ENCODE measurements at places on chromosomes 5 and 9.
A peak's percentile ranks its signal among the peaks of the same experiment; 100 is the strongest.

- no peak for DNase-seq
These were observed 7.7 kb downstream of the LHFPL2 start for GRCh38 chr5:78640662-78641474.

- DNase-seq, result no peak
These were observed 7.6 kb downstream of the PCYOX1L start for GRCh38 chr5:149365418-149365817.

DNA sequence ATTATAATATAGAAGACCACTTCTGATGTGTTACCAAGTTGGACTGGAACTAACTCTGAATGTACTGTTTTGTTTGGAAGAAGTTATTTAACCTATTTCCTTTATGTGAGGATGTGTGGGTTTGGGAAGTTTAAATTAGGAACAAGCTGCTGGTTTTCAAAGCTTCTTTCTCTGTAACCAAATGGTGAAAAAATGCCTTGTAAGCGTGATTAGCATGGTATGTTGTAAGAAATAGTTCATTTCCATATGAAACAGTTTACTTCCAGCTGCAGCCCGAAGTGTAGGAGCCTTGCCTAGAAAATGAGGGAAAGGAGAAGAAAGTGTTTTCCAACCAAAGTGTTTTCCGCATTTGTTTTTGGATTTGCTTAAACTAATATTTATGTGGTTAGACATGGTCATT lies 36.0 kb downstream of the TTC1 start:
- no peak for DNase-seq

DNA sequence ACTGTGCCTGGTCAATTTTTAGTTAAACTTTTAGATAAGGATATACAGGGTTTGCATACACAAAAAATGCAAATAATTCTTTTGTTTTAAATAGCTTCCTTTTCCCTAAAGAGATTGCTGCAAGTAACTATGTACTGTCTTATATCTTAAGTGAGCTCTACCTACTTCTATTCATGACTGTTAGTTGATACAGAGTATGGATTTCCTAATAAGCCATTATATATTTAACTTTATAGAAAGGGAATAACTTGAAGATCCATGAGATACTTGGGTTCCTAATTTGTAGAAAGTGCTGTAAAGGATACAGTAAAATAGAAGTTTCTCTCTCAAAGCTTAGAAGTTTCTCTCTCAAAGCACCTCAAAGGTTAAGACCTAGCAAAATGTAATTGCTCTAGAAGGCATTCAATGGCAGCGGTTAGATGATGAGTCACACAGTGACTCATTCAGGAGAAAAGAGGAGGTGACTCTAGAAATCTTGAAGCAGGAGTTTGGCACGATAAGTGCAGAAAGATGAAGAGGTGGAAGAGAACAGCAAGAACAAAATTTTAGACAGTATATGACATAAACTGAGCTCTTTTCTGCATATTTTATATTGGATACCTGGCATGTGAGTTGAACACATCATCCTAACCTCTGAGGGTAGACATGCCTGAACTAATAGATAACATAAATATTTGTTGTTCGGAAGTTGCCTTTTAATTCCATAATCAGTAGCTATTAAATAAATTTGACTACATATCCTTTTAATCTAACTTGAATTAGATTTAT lies 5.5 kb upstream of the DNAJC21 start:
- DNase-seq, result no peak

- no peak for DNase-seq
These were observed 46.3 kb downstream of the NNT start for GRCh38 chr5:43649256-43649655.

DNA sequence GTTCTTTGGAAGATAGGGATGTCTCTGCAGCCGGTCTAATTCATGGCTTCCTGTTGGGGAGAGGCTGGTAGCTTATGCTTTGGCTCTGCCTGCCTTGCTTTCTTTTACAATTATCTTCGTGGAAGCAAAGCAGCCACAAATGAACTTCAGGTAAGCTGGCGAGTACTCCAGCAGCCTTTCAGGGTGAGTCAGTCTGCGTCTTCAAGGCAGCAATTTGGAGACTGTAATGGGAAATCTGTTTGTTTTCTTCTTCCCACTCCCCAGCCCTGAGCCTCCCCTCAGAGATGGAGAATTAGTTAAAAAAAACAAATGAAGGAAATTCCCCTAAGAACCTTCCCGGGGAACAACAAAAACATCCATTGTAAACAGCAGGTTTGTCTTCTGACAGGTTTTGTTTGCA lies 100.1 kb downstream of the PSAT1 start:
- DNase-seq, result no peak

GRCh38 chr5:140214831-140215230 lies 39.8 kb downstream of the CYSTM1 start:
- no peak for DNase-seq

- DNase-seq, result no peak
These were observed 153.5 kb downstream of the TTLL11 start for GRCh38 chr9:121939643-121940042.

DNA sequence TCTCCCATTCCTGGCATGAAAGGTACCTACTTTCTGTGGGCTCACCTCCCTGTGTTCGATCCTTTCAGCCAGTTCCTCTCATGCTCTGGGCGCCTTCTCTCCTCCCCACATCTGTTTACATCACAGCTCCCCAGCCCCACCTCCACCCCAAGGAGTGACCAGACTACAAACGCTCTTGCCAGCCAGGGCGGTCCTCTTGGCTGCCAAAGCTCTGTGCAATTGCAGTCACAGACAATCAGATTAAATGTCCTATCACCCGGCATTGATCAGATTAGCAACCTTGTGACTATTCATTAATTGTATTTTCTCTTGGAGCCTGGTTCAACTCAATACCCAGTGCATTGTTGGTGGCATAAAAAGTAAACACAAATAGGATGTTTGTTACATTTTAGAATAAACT lies 211.2 kb upstream of the TBCA start:
- DNase-seq, result no peak

- DNase-seq, result peak; percentile 65
These were observed at the start of gene MOB3B for GRCh38 chr9:27529316-27530278. TSS of gene MOB3B (minus strand) at chr9:27529814. CDS start at chr9:27455550, 74,264 bp downstream.

GRCh38 chr9:93132287-93132927 lies 1.6 kb downstream of the NINJ1 start:
- no peak for DNase-seq

GRCh38 chr9:136372561-136373299 lies 739 bp downstream of the CARD9 start:
- DNase-seq, result no peak

- DNase-seq, result no peak
These were observed 97.6 kb downstream of the NUDT12 start for GRCh38 chr5:103464835-103465484.

- no peak for DNase-seq
These were observed 9.5 kb downstream of the FGF18 start for GRCh38 chr5:171428809-171429542.

GRCh38 chr9:113737517-113738271 lies 138.4 kb upstream of the ZNF618 start:
- DNase-seq, result no peak

DNA sequence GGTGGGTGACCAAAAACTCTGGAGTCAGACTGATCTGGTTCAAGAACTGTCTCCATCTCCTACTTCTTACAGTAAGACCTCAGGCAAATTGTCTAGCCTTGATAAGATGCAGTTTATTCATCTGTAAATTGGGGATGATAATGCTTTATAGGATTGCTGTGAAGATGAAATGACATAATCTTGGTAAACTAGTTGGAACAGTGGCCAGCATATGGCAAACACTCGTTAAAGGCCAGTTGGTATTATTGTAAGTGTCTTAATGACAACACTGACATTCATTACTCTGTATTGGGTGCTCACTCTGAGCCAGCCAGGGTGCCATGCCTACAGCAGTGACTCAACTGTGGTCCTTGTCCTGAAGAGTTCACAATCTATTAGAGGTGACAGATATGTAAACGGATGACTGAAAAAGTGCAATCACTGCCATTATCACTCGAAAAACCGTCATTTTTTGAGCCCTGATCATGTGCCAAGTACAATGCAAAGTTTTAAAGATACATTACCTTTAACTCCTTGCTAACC lies 84.9 kb upstream of the HSPA9 start:
- DNase-seq, result no peak

DNA sequence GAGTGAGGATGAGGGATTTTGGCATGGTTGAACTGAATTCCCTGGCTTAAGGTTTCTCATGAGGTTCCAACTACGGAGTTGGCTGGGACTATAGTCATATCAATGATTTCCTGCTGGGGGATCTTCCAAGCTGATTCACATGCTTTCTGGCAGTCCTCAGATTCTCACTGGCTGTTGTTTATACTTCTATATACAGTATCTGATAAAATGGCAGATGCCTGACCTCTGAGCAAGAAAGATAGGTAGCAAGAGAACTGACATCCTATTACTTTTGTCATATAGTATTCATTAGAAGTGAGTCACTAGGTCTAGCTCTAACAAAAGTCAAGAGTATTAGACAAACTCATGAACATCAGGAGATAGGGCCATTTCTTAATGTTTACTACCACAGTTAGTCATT lies 440.9 kb upstream of the EDIL3 start:
- DNase-seq, result no peak

DNA sequence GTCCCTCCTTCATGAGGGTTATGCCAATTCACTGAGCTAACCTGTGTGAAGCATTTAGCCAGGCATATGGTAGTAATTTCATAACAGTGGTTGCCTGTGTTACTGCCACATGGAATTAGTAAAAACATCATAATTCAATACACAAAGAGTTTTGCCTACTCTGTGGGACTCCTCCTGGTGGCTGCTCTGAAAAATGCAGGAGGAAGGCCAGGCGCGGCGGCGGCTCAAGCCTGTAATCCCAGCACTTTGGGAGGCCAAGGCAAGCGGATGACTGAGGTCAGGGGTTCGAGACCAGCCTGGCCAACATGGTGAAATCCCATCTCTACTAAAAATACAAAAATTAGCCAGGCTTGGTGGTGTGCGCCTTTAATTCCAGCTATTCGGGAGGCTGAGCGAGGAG lies 547.3 kb downstream of the CDK5RAP2 start:
- no peak for DNase-seq

DNA sequence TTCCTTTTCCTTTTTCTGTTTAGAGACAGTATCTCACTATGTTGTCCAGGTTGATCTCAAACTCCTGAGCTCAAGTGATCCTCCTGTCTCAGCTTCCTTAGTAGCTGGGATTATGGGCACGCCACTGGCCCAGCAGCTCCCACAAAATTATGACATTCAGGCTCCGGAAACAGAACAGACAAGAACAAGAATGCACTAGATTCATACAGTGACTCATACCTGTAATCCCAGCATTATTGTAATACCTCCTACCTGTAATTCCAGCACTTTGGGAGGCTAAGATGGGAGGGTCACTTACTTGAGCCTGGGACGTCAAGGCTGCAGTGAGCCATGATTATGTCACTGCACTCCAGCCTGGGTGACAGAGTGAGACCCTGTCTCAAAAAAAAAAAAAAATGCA lies 26.7 kb upstream of the B4GALT1 start:
- DNase-seq, result no peak

DNA sequence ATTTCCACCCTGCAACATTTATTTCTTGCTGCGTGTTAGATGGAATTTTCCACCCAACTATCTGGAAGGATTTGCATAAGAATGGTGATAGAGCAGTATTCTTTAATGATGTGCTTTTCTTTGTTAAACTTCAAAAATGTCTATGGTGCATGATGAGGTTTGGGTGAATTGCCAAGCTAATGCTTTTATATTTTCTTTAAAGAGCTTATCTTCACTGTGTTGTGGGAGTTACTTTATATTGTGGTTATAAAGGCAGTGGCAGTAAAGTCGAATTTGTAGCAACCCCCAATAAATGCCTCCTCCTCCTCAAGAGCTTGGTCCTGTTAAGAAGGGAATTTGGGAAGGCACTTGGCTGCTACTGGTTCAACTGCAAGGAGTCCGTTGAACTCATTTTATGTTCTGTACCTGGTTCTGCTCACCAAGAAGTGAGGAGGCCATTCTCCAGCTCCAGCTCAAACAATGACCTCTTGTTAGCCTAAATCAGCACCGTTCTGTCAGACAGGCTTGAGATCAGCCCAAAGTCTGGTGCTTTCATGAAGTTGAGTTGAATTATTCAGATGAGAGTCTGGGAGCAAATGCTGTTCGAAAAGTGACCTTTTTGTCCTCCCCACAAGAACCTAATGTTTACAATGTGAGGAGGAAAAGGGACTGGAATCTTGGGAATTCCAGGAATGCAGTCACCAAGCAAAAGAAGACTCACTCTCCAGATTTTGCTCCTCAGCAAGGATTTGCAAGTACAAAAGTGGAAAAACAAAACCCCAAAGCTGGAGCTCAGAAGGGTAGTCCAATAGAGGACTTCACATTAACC lies 217.0 kb downstream of the TMEM38B start:
- no peak for DNase-seq

DNA sequence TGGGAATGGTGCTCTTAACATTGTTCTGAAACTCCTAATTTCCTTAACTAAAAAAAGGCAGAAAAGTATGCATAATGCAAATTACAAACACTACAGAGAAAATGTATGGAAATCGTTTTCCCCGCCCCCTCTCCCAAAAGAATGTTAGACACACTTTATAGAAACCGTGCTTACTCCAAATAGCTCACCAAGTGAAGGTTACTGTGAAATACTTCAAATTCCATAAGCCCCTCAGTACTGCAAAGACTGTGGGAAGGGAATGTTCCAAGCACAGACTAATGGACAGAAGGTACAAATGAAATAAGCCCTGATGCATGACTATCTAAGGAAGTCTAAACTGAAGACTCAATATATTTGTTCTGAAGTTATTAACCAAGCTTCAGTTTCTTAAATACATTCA lies 12.5 kb downstream of the MAPKAP1 start:
- DNase-seq, result no peak

- DNase-seq, result no peak
These were observed 69.8 kb downstream of the WDR70 start for GRCh38 chr5:37448941-37449340.

DNA sequence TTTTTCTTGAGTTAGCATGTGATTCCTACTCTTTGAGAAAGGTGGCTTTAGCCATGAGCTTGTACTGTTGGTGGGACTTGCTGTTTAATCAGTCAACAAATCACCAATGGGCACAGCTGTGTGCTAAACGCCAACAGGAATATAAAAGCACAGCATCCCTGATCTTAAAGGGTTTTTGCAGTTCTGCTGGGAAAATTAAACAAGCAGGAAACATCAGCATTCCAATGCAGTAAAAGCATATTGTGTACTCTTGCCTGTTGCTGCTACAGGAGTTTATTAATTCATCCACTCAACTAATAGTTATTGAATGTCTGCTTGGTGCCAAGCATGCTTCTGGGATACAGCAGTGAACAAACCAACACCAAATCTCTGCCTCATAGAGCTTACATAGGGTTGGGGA lies 27.4 kb upstream of the F2RL1 start:
- DNase-seq, result no peak

- no peak for DNase-seq
These were observed 1533.3 kb upstream of the WWC1 start for GRCh38 chr5:166758151-166758550.

- no peak for DNase-seq
These were observed 41.3 kb downstream of the CAST start for GRCh38 chr5:96703384-96703920.

DNA sequence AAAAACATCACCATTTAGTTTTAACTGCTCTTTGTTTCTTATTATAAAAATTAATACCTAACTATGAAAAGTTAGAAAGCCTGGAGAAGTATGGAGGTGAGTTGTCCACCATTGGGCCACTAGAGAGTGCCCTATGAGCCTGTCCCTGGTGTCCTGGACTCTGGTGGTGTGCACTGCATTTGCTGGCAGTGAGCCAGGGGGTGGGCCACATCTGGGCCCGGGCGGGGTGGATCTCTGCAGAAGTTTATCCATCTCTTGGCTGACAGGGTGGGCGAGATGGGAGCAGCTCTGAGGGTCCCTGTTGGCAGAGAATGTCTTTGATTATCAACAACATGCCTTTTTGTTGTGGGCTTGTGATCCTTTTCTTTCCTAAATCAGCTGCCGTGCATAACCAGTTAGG lies 8.2 kb downstream of the TENT4A start:
- no peak for DNase-seq
